PC-3 (cell line): ENCODE measurements at places on chromosomes 12 and 14. TPM values are rescaled to one million over a fixed set of nuclear protein-coding genes. Genes with fewer than 3 reads are reported as not detected.

- DNase-seq, result no peak
These were observed 218.6 kb upstream of the SYT1 start for GRCh38 chr12:78645956-78646355.

GRCh38 chr12:121613462-121613861, 12.9 kb upstream of the ORAI1 start:
- DNase-seq, result peak; percentile 41

- DNase-seq, result no peak
These were observed 38.6 kb downstream of the CYP46A1 start for GRCh38 chr14:99722741-99723140.

RNASE3 gene
- total RNA-seq, result not detected in 2 replicates

DNA sequence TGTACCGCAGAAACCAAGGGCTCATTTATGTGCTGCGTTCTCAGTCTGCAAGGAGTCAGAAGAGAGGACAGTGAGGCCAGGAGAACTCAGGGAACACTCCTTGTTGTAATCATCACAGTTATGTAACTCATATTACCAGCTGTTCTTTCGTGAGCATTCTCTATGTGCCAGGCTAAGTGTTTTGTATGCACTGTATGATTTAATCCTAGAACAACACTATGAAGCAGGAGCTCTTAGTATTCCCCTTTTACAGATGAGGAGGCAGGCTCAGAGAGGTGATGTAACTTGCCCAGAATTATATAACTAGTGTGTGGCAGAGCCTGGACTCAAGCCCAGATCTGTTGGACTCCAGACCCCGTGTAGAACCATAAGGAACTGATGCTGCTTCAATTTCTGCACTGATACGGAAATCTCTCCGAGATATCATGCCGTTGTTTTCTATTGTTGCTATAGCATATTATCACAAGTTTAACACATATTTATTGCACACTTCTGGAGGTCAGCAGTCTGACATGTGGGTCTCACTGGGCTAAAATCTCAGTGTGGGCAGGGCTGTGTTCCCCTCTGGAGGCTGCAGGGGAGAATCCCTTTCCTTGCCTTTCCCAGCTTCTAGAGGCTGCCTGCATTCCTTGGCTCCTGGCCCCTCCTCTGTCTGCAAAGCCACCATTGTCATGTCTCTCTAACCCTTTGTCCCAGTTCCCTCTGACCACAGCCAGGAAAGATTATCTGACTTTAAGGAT, 16.3 kb upstream of the CD9 start:
- DNase-seq, result no peak

PMCH gene
- not detected in 2 replicates for total RNA-seq

GRCh38 chr14:46581036-46581671, 70.4 kb downstream of the RPL10L start:
- peak; percentile 58 for DNase-seq

CCDC196 gene
- total RNA-seq, result not detected in 2 replicates

DNA sequence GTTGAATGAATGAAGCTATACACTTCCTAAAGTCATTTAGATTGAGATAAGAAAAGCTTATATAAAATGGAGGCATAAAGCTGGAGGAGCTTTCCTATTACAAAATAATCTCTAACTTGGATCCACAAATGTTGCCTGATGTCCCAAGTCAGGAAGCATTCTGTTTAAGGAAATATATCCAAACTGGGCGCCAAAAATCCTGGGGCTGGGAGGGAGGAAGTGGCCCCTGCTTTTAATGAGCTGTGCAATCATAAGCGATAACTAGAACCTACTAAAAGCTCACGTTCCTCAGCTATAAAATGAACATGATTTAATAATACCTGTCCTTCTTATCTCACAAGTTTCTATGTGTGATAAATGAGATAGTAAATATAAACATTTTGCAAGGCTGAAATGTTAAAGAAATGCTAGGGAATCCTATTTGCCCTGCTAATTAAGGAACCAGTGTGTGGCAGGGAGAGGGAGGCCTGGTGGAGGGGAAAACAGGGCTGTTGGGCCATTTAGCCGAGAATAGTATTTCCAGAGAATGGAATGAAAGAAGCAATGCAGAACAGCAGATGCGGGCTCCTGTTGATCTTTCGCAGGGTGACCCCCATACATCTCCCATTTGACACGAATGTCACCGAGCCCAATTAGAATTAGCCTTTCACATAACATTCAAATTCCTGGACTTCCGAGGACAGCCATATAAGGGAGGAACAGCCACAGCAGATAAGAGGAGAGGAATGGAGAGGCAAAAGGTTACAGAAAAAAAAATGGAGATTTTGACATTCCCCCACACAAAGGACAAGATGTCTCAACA, 25.9 kb downstream of the DUSP6 start:
- peak; percentile 16 for DNase-seq

- peak; percentile 83 for DNase-seq
These were observed 252.4 kb upstream of the EGLN3 start for GRCh38 chr14:34203251-34203722.

- DNase-seq, result no peak
These were observed 12.1 kb upstream of the GALNT9 start for GRCh38 chr12:132341318-132342050.

JPH4 gene
- total RNA-seq, result not detected in 2 replicates

DNA sequence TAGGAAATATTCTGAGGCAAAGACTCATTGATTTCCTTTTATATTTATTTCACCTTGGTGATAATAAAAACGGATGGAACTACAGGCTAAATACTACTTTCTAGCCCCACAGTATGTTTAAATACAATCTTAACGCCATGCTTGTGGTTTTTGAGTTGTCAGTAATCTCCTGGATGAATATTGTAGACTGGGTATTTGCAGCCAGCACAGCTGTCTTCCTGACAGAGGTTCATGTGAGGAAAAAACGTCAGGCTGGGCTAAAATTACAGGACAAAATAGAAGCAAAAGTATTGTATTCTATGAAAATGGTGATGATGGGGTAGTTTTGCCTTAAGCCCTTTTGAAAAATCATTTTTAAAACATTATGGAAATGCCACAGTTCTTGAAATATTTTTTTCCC, 140.9 kb downstream of the CCDC91 start:
- no peak for DNase-seq

IGF1 gene
- total RNA-seq, result not detected in 2 replicates

CISTR gene
- not detected in 2 replicates for total RNA-seq

GRCh38 chr14:40123816-40124215, 691.6 kb upstream of the FBXO33 start:
- no peak for DNase-seq

- no peak for DNase-seq
These were observed 63.4 kb upstream of the DIO3 start for GRCh38 chr14:101497684-101498525.

- no peak for DNase-seq
These were observed 36.6 kb upstream of the NFKBIA start for GRCh38 chr14:35441160-35441559.

DNAJC22 gene
- 12.9 and 16.8 TPM in 2 replicates for total RNA-seq

GRCh38 chr12:125161712-125162022, 96.4 kb downstream of the AACS start:
- no peak for DNase-seq

GRCh38 chr14:68215629-68216028, 396.1 kb downstream of the RAD51B start:
- peak; percentile 44 for DNase-seq

PRPH gene
- 0.15 TPM in 1 of 2 replicates, not detected in the other for total RNA-seq

DNA sequence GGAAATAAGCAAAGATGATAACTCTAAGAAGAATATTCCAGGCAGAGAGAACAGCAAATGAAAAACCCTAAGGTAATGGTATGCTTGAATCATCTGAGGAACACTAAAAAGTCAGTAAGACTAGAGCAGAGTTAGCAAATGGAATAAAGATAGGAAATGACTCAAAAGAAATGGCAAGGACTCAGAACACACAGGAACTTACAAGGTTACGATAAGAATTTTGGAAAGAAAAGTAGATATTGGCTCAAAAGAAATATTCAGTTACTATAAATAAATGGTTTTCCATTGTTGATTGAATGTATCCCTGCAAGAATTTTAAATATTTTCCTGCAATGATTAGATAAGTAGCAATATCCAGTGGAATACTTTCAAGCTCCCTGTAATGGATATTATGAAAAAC, 705.8 kb downstream of the C12orf50 start:
- DNase-seq, result peak; percentile 48

- DNase-seq, result no peak
These were observed 7.7 kb downstream of the FAM222A start for GRCh38 chr12:109721276-109721675.

DNA sequence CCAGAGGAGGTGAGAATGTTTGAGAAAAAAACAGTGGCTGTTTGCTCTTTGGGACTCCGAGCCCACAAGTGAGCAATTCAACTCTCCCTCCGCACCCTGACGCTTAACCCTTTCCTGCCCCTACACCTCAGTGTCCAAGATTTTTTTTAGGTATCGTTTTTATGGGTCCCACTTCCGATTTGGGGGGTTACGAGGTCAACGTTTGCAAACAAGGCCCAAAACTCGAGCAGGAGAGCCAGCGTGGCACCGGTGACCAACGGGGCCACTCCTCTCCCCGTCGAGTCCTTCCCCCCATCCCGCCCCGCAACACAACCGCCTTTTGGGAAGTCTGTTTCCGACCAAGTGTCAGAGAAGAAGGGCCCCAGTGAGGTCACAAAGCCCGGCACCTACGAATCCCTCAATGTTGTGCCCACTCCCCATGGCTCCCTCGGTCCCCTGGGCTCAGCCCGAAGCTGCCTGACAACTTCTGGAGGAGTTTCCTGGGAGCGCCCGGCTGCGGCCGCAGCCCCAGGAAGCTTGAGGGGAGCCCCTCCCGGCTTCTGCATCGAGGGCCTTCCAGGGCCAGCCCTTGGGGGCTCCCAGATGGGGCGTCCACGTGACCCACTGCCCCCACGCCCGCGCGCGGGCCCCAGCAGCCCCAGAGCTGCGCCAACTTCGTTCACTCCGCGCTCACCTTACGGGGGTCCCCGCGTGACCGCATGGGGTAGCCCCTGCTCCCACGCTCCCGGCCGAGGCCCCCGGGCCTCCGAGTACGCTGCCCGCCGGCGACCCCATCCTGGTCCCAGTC, 1.2 kb downstream of the CDK2AP1 start:
- peak; percentile 26 for DNase-seq

- DNase-seq, result no peak
These were observed 164.1 kb downstream of the PHETA1 start for GRCh38 chr12:111204788-111205241.

DNA sequence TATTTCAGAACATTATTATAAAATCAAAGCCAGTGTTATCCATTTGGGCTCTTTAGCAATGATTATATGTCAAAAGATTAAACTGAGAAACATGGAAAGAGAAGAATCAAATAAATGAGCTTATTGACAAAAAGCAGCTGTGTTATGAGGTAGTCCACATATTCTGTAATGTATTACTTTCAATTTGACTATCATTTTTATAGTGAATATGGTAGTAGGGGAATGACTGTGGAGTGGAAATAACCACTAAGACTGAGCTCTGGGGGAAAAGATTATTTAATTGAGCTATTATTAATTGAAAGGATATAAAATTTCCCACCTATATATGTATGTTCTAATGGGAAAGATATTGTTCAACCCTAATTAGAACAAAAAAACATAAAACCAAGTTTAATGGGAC, 381.3 kb downstream of the TMTC2 start:
- no peak for DNase-seq

CARMIL3 gene
- not detected in 2 replicates for total RNA-seq

KCNC2 gene
- not detected in 2 replicates for total RNA-seq

ESPL1 gene
- 31.6 and 37.3 TPM in 2 replicates for total RNA-seq

TEX22 gene
- 0.29 and 0.40 TPM in 2 replicates for total RNA-seq

DNA sequence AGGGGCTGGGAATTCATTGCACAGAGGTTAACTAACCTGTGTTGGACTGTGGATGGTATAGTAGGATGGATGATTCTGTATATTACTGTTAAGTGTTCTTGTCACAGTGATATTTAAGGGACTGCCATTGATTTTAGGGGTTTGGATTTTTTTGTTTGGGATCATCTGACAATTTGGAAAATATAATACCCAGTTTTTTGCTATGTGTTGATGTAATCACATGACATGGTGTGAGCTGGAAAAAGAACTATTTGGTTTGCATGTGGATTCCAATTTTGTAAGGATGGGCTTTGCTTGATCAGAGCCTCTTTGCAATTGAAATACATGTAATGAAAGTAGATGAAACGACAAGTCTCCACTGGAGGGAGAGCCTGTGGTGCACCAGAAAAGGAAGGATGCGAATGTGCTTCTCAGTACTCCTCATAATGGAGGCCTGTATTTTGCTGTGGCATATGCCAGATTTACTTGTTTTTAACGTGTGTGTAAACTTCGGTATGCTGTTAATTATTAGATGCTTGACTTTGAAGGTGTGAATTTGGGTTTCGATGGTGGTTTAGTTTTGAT, 2.7 kb downstream of the DYRK2 start:
- peak; percentile 49 for DNase-seq

DNA sequence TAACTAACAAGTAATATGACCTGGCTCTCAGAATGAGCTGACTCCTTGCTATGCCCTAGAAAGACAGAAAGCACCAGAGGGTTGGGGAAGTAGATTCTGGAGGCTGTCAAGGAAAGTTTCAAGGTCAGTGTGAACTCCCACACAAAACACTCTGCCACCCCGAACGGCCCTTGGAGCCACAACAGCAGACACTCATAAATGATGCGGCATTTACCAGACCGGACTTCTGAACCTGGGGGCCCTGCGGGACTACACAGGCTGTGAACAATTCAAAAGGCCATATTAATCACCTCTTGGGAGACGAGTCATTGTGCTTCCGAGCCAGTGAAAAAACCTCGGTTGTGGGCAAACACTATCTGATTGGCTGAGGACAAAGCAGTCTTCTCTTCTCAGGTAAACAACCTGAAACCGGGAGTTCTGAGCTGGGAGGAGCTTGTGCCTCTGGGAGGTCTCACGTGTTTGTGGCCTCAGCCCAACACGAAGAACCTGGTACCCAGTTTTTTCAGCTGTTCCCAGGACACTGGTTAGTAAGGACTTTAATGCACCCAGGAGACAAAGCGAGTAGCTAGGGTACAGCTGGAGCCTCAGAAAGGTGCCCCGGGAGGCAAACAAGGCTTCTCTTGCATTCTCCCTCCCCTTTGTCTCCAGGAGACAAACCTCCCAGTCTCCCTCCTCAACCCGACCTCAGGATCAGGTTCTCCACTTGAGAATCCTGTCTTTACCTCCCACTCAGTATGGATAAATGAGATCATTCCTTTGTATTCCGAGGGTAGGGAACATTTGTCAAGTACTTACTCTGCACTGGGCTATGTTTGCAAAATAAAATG, 35.3 kb downstream of the VWF start:
- DNase-seq, result peak; percentile 84

- DNase-seq, result peak; percentile 91
These were observed 229.8 kb upstream of the LRIG3 start for GRCh38 chr12:59149995-59150642.

- no peak for DNase-seq
These were observed 179.7 kb downstream of the KIF26A start for GRCh38 chr14:104317975-104318557.

CFAP251 gene
- total RNA-seq, result 3.2 and 11.5 TPM in 2 replicates

KRT79 gene
- 0.46 TPM in 1 of 2 replicates, not detected in the other for total RNA-seq
